ENCODE measurements at places on chromosomes 6 and 20. TPM values are rescaled to one million over a fixed set of nuclear protein-coding genes. Genes with fewer than 3 reads are reported as not detected.

SOX4 gene
- 232 TPM for total RNA-seq

KCNK15 gene
- 1.4 TPM for total RNA-seq

CCDC167 gene
- 44.3 TPM for total RNA-seq

ID4 gene
- total RNA-seq = 56.0 TPM

HTR1E gene
- 0.33 TPM for total RNA-seq

All from camera-type eye (tissue), 1 donor.